ENCODE measurements at places on chromosomes 4 and X.
A peak's percentile ranks its signal among the peaks of the same experiment; 100 is the strongest.

DNA sequence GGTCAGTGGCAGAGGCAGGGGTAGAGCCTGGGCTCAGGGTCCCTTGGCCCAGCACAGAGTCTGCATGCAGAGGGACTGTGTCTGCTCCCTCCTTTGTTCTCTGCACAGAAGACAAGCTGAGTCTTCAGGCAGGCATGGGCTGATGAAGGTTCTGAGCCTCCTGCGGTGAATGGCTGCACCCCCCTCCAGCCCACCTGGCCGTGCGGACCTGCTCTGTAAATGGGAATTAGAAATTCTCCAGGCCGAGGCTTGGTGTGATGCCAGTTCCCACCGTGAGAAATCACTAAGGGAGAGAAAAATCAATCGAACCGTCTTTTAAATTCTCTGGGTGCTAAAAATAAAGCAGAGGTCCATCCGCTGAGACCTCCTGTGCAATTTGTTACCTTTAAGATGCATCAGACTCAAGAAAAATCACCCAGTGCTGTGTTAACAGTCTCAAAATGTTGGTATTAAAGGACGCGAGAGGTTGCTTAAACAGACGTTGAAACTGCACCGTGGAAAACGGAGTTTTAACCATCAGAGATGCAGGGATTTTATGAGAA lies 96.0 kb downstream of the WFS1 start:
- no peak for DNase-seq

- no peak for DNase-seq
Observed at GRCh38 chrX:44072631-44073030, 99.4 kb upstream of the NDP start.

DNA sequence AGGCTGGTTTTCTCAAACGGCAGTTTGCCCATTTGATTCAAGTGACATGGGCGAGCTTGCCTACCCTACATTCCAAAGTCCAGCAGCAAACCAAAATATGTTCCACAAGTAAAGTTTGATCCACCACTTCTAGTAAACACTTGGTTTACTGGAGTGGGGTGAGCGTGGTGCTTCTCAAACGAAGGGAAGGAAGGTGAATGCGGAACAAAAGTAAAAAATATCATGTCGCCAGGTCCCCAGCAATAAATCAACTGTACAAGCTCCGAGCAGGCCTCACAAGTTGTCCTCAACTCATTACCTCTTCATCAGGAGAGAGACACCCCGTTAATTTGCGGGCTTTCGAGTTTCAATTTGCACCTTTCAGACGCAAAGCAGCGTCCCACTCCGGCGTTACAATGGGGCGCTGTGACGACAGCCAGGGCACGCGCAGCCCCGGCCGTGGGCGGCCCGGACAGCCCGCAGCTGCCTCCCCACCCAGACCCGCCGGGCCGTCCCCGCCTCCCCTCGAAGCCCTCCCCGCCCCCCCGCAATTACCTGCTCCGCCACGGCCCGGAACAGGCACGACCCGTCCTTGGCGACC lies 1.0 kb downstream of the OTUD4 start:
- peak; percentile 59 for DNase-seq

GRCh38 chr4:124636788-124637187 lies 75.7 kb downstream of the ANKRD50 start:
- no peak for DNase-seq

- no peak for DNase-seq
Observed at GRCh38 chrX:4655743-4656142, 942.3 kb upstream of the PRKX start.

DNA sequence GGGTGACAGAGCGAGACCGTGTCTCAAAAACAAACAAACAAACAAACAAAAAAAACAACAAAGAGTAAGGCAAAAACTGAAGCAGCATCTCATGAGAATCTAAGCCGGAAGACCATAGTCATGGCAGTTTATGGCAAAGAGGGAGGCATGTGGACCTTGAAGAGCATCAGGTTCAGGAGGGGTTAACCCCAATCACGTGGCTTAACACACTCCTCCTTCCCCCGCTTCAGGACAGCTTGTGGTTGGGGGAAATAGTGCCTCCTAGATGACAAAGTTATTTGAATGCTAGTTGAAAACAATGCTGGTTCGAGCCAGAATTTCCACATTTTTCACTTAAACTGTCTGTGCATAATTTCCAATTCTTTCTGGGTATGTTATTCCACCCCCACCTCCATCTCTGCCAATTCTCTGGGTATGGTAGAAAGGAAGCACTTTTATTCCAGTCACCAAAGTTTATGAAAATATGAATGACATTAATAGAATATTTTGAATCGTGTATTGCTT lies 11.7 kb upstream of the MAP7D3 start:
- DNase-seq: no peak

- no peak for DNase-seq
Observed at GRCh38 chrX:118948270-118948669, 26.1 kb upstream of the LONRF3 start.

DNA sequence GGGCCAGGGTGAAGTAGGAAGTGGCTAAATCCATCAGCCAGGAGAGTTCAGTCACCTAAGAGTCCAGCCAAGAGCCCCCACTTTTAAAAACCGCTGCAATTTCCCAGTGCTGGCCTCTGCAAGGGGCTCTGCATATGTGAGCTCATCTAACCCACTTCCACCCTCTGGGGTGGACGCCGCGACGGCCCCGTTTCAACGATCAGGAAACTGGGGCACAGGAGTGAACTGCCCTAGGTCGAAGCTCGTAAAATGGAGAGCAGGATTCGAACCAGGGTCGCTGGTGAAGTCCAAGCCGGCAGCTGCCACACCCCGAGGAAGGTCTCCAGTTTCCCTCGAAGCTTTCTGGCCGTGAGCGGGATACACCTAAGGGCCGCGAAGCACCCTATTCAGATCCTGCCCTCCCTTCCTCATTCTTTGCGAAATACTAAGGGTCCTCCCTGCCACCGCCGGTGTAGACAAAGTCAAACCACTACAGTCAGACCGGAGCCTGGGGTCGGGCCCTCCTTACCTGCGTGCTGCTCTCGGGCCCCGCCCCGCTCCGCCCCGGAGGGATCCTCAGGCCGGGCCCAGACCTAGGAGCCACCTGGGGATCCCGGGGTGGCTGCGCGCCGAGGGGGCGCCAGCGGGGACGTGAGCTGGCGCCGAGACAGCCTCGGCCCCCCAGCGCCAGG lies 446 bp downstream of the EVC2 start:
- DNase-seq: no peak

All from stimulated activated CD8-positive, alpha-beta memory T cell treated with anti-CD3 and anti-CD28 coated beads, Interleukin-15, amount 100 ng/mL, for 24 hours (primary cell).